SHP77 (cell line): ENCODE measurements at places on chromosomes 2 and 18.

DNA sequence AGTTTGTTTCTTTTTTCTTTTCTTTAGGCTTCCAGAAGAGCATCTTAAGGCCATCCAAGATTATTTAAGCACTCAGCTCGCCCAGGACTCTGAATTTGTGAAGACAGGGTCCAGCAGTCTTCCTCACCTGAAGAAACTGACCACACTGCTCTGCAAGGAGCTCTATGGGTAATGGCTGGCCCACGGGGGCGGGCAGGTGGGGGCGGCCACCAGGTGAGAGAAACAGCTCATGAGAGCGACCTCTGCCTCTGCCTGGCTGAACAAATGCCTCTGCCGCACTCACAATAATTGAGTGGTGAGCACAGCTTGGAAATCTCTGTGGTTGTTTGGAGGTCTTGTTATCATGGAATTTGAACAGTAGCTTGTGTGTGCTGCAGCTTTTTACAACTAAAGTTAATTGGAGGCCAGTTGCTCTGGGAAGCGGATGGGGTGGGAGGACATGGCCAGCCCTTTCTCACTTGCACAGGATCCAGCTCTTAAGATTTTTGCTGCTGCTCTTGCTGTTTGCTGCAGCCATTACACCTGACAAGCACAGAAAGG is 70.4 kb downstream of the INPP5D start:
- no peak for DNase-seq

GRCh38 chr2:218273908-218274249 is 3.6 kb downstream of the PNKD start:
- no peak for DNase-seq

DNA sequence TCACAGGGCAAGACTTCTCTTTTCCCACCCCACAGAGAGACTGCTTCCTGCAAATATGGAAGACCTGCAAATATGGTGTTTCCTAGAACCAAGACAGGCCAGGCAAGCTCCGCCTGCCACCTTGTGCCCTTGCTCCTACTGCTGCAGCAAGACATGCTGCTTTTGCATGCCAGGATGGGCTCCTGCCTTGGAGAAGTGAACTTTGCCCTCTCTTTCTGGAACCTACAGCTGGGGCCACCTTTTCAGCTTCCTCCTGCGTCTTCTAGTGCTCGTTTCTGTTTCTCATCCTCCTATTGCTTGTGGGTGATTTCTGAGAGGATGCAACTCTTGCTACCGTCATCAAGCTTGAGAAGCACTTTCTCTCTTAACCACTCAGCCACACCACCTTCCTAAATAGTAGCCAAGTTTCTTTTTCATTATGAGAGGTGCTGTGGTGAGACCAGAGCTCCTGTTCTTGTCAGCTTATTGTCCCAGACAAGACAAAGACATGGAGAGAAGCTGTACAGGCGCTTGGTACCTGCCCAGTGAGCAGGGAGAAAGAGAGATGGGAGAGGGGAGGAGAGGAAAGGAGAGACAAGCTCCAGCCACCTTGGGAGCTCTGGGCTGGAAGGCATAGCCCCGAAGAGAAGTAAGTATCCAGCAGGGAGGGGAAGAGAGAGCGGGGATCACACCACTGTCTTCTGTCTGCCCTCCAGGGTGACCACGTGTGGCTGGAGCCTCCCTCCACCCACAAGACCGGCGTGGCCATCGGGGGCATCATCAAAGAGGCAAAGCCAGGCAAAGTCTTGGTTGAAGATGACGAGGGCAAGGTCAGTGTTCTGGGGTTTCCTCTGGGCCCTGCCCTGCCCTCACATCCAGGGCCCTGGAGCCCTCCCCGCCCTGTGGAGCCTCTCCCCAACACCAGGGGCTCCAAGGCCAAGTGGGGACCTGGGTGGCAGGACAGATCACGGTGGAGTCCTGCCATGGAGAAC is 28.3 kb downstream of the MYO7B start:
- no peak for DNase-seq

DNA sequence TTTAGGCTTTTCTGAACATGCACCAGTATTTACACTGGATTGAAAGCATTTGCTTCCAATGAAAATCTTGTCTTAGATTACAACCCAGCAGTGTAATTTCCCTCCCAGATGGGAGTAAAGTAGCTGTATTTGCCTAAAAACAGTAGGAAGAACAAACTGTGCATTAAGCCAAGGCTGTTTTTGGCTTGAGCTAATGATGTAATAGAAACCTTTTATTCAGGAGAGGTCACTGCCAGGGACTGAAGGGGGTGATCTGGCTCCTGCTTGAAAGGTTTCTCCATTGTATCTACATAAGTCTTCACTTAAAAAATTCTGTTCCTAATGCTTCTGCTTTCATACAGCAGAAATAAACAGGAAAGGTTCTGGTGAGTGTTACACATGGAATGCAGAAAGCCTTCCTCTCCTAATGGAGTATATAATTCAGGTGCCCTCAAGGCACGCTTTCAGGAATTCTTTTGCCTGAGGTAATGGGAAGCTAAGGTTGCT is 74.4 kb downstream of the MEIS1 start:
- DNase-seq = no peak

DNA sequence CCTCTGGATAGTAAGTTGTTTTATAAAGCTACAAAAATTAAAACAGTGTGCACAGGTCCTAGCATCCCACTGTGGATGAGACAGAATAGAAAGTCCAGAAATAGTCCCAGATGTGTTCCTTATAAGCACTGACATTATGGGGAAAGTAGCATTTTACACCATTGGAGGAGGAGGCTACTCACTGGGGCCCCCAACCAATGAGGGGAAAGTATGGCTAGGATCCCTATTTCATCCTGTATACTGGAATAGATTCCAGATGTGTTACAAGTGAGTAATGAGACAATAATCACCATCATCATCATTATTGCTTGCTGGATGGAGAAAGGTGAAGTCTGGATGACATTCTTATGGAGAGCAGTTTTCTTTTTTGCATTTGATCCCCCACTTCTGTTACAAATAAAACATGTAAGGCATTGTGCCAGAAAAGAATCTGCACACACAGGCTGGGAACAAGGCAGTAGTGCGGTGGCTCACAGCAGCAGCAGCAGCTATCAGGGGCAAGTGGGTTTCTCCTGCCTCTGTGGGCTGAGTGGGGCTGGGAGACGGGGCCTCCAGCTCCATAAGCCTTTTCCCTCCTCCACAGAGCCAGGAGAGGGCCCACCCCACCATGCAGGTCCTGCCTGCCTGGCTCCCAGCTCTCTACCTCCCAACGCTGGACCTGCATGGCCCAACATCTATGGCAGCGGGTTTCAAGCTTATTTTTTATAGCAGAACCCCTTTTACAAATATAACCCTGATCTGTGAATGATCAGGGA is 5.0 kb downstream of the ARID5A start:
- DNase-seq = no peak

DNA sequence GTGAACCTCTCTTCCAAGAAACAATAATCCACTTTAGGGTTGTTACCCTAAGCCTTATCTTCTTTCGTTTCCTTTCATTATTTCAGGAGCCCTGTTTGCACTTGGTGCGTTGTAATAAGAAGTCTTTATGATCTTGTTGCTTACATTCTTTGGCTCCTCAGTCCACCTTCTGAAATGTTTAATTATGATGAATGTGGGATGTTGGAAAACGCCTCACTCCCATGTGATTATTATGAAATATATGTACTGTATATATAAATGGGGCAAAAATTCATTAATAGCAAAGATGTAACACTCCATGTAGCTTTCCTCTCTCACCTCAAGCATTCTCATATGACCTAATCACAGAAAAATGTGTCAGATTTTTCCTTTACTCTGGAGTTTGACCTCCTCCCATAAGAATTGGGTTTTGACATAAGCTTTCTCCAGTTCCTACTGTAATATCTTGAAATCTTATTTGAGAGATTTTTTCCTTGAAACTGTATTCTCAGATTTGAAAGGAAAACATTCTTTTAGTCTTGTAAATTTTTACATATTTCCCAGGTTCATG is 397.2 kb upstream of the FANCL start:
- DNase-seq = no peak

DNA sequence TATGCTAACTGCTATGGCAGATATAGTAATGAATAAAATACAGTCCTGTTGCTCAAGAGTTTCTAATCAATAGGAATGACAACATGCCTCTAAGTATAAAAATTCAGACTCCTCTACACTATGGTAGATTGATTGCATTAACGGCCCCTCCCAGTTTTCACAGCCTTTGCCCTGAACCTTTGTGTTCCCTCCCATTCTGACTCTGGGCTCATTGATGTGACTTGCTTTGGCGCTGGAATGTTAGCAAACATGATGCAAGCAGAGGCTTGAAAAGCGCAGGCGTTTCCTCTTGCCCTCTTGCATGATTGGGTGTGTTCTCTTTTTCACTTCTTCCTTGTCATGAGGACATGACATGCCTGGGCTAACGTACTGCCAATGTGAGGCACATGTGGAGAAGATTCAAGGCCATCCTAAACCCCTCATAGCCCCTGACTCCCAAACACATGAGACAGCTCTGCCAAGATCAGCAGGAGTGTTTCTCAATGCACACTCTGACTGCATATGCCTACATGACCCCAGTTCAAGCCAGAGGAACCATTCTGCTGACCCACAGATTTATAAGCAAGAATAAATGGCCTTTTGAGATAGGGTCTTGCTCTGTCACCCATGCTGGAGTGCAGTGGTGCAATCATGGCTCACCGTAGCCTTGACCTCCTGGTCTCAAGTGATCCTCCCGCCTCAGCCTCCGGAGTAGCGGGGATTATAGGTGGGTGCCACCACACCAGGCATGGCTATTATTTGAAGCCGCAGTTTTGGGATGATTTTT is 49.7 kb upstream of the CD28 start:
- DNase-seq = no peak

- no peak for DNase-seq
These were observed 32.7 kb downstream of the YPEL5 start for GRCh38 chr2:30179536-30179935.

GRCh38 chr18:32219431-32220018 is 29.7 kb downstream of the MEP1B start:
- no peak for DNase-seq

DNA sequence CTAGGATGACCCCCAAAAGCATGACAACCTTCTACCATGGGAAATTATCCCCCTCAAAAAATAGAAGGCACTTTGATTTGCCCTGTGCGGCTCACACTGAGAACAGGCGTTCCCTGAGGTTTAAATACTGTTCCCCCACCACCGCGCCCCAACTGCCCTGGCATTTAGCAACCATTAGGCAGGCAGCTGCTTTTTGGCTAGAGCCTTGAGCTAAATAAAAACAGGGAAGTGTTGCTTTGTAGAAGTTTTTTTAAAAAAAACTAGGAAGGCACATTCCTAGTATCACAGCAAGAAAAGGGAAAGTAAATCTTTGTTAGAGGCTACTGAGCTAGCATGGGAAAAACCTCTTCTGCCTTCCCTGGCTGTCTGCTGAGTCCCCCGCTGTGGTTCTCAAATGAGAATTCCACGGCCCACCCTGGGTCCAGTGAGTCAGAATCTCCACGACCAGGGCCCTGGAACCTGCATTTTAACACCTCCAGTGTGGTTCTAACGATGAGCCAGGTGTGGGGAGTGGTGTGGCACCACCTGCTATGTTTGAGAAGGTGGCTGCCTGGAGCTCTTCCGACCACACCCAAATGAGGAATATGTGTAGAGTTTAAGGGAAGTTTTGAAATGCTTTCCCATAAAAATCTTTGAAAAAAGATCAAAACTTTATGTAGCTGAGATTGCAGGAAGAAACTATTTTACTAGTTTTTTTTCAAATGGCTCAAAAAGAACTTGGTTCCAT is 66.4 kb downstream of the VIT start:
- no peak for DNase-seq

DNA sequence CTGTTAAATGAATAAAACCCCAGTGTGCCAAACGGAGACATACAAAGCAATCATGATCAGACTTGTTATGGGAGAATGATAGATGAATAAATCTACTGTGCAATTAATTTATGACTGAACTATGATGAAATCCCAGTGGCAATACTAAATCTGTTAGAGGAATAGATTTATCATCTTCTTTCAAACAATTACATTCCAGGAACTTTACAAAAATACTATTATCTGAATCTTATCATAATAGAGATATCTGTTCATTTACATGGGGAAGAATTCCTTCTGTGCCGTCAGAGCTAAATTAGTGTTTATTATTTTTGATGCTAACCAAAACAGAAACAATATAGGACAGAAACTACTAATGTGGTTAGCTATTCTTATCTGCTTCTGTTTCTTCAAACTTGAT is 208.5 kb downstream of the CAMKMT start:
- DNase-seq = no peak

- no peak for DNase-seq
These were observed 20.3 kb upstream of the KIDINS220 start for GRCh38 chr2:8857709-8858108.

GRCh38 chr2:241489733-241490680 is 18.4 kb downstream of the STK25 start:
- DNase-seq = no peak

DNA sequence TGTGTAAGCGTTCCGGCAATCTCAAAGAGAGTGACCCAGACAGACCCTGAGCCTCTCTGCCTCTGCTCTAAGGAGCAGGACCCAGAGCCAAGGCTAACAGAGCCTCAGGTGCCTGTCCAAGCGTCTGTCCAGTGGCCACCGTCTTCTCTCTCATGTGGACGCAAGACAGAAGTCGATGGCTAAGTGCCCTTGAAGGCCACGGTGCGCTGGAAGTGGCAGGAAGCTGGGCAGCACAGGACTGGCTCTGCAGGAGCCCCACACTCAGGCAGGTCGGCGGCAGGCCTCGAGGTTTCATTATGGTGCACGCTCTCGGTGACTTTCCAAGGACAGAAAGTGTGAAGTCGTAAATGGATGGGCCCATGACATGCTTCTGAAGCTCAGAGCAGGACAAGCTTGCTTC is 49.1 kb downstream of the HDAC4 start:
- DNase-seq = no peak

DNA sequence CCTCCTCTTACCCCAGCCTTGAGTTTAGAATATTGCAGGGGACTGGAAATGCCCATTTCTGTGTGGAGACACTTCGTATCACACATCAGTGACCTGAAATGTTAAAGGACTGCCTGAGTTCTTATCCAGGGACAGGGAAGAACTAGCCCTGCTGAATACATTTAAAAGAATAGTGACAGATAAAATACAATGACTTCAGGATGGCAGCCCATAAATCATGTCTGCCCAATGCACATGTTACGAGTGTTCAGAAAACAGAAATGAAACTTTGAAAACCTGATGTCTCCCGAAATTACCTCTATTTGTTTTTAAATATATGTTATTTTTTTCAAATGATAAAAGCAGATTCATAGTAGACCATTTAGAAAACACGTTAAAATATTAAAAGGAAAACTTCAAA is 22.3 kb upstream of the RAB12 start:
- no peak for DNase-seq

GRCh38 chr18:69523582-69523981 is 122.9 kb downstream of the DOK6 start:
- DNase-seq = no peak
